ENCODE measurements at places on chromosomes 12 and 14.
A peak's percentile ranks its signal among the peaks of the same experiment; 100 is the strongest.

DNA sequence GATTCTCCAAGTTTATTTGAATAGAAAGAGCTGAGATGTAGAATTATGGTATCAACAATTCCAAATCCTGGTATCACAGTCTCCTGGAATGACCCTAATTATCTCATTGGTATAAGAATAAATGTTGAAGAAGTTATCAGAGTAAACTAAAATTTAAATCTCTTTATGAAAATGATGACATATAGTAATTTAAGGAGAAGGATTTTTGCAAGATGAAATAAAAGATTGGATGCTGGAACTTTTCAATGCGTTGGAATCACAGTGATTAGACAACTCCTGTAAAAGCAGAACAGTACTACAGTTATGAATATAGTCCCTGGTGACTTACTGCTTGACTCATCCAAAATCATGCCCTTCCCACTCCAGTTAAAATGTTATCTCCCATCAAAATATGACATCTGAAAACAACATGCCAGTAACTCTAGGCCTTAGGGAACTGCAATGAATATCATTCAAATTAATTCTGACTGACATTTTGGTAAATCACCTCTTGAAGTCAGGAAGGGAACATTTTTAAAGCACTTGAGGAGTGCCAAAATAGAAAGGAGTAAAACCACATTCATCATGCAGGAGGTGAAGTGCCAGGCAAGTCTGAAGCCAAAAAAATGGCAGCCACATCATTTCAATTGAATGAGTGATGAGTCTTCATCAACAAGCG, 197.8 kb upstream of the PRKD1 start:
- no peak for DNase-seq

GRCh38 chr14:68137704-68138619, 318.4 kb downstream of the RAD51B start:
- DNase-seq: no peak

- DNase-seq: no peak
Observed at GRCh38 chr14:72217135-72217534, 284.9 kb downstream of the RGS6 start.

- DNase-seq: peak; percentile 23
Observed at GRCh38 chr14:105859717-105860614, 333.6 kb downstream of the TMEM121 start.

DNA sequence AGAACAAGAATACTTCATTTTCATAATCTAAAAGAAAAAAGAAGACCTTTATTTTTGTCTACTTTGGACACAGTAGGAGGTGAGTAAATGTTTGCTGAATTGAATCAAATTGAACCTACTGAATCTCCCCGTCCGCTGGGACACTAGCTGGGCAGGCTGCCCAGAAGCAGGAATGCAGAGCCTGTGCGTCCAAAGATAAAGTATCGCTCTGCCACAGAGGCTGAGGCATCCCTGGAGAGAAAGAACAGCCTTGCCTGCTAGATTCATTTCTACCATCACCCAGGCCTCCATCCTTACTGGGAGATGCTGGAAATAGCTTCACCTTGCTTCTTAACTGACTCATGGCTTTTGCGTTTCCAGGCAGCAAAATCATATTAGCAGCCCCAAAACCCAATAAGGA, 64.1 kb upstream of the TSPAN11 start:
- DNase-seq: no peak

GRCh38 chr14:67554341-67554740, 21.3 kb downstream of the PLEKHH1 start:
- DNase-seq: no peak

- DNase-seq: no peak
Observed at GRCh38 chr12:16600525-16600924, 5.4 kb downstream of the LMO3 start.

DNA sequence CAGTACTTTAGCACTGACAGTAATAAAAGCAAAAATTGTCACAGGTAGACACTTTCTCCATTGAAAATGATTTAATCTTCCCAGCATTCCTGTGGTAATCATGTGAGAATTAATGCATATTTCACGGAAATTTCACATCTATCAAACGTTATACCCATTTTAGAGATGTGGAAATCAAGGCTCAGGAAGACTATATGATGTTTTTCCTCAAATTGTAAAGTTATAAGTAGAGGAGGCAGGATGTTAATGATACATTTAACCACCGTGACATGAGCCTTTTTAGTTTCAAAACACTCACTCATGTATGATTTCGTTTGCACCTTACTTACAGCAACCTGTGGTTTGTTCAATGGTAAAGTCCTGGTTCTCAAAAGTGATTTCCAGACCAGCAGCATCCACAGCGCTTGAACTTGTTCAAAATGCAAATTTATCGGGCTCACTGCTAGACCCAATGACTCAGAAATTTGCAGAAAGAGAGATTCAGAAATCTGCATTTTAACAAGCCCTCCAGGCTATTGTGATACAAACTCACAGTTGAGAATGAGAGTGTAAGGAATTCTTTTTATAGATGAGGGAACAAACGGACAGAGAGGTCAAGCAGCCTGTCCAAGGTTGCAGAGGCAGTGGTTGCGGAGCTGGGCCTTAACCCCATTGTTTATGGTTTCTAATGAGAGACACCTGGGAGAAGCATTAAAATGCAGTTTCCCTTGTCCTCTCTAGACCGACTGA, 654.8 kb upstream of the TBX3 start:
- DNase-seq: no peak

DNA sequence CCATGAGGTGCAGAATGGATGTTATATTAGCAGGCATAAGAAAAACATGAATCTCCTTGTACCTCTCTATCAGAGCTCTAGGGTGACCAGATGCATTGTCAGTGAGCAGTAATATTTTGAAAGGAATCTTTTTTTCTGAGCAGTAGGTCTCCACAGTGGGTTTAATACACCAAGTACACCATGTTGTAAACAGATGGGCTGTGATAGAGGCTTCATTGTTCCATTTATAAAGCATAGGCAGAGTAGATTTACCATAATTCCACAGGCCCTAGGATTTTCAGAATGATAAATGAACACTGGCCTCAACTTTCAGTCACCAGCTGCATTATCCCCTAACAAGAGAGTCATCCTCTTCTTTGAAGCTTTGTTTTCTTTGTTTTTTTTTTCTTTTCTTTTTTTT, 185.2 kb downstream of the ERC1 start:
- DNase-seq: no peak

DNA sequence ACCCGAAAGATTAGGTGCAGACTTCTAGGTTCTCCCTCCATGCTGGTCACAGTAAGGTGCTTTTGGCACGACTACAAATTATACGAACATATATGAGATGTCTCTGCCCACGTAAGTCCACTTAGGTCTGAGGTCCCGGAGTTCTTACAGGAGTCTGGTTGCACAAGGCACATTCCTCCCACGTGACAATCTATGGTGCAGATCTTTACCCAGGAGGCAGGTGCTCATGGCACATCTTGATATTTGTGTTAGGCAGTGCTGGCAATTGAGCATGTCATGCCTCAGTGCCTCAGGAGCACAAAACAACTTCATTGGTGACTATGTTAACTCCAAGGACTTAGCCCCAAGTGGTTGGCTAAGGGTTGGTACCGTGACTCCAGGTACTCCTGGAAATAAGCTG, 92.0 kb upstream of the AMN1 start:
- no peak for DNase-seq

DNA sequence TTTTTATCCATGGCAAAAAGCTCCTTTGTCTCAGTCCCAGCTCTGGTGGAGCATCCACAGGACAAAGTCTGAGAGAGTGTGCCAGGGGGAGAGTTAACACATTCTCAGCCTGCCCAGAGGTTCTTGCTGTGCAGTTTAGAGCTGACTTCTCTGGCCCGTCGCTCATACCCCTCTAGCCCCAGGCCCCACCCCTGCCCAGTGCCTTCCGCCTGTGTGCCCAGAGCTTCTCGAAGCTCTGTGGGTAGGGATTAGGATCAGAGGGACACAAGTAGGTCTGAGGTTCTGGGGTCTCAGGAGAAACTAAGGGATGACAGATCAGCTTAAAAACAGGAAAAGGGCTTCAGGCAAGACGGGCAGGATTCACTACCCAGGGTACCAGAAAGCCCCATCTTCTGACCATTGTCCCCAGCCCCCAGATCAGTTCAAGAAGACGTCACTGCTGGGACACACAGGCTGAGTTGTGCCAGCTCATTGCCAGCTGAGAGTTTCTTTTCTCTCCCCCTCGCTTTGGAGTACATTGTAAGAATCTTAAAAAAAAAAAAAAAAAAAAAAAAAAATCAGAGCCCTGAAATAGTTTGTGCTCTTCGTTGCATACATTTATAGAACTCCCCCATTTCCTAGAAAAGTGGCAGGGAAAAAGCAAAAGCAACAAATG, 127.0 kb downstream of the GCH1 start:
- no peak for DNase-seq

DNA sequence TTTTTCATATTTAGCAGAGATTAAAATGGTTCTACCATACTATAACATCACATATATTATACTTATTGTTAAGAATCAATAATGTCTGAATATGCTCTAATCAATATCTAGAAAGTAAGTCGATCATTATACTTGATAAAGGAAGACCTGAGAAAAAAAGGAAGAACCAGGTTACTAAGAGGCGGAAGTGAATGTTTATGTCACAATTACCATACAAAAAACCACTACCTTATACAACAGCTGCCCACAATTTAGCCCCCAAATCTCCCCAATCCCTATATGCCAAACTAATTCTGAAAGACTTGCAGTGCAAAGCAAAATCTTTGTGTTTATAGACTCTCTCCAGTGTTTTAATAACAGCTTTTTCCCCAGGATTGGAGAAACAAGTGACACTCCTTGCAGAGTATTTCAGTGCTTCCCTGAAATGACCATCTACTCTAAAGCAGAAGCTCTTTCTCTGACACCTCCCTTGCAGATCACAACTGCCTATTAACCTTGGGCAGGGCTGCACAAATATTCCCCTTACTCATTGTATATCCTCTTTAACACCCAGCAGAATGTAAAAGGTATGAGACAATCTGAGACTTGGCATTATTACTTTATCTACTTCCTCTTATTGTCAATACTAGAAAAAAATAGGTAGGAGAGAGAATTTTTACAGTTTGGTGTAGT, 12.7 kb upstream of the SLC2A3 start:
- no peak for DNase-seq

DNA sequence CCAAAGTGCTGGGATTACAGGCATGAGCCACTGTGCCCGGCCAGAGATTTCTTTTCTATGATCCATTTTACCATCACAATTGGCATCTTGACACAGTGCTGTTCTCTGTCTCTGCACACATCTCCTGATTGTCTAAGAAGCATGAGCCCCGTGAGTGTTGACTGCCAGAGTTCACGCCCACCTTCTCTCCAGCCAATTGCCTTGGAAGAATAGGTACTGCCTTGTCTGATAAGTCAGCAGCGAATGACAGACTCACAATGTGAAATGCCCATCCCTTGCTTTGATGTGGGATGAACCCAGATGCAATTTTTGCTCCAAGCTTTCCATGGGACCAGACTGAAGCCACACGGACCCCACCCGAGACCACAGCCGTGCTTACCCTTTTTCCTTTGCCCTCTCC, 19.3 kb downstream of the EIF5 start:
- no peak for DNase-seq

DNA sequence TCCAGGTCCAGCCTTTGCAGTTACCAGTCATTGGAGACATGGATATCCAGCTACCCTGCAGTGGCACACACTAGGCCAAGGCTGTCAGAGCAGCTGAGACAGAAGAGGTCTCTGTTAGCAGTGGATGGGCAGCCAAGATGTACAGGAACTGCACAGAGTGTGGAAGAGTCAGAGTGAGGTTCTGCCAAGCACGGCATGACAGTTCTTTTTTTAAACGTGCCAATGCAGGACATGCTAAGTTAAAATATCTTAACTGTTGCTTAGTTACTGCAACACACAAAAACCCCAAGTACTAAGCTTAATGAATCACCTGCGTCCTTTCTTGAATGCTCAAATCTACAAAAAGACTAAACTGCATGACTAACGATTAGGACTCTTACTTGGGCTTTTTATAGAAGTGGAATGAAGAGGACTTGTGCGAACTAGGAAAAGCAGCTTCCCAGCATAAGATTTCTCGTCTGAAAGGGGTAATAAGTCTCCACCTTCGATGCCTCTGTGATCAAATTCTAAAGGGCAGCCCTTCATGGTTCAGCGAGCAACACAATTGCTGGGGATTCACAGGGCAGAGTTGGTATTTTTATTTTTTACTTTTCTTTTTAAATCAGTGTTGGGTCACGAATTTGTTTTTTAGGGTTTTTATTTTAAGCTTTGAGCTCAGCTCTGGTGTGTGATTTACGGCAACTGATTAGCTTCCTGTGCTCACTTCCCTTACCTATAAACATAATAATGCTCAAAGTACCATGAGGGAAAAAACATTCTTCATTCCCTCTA, 20.6 kb downstream of the MAPK1IP1L start:
- DNase-seq: peak; percentile 20

All from CD4-positive, alpha-beta T cell treated with Interleukin-6 at 100 ng/mL for 8 hours (primary cell).